ENCODE measurements at places on chromosomes 2 and 18.

GRCh38 chr2:38442643-38443541 lies 65.8 kb upstream of the ATL2 start:
- no peak for DNase-seq

GRCh38 chr2:15926252-15926651 lies 14.1 kb upstream of the MYCN start:
- DNase-seq, result no peak

- DNase-seq, result no peak
Observed at GRCh38 chr18:45266023-45266422, 349.3 kb upstream of the SLC14A2 start.

DNA sequence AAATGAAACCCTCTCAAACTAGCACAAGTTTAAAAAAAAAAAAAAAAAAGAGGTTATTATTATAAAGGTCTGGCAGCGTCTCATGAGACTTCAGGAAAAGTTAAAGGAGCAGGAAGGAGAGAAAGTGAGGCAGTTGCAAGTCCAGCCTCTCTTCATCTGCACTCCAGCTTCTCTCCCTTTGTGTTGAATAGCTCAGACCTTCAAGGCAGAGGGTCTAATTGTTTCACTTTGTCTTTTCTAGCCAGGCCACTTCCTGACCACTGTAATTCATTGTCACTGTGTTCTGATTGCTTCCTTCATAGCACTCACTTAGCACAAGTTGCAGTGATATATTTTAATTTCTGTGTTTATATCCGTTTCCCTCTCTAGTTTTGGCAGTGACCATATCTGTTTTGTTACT lies 99.9 kb downstream of the SPATS2L start:
- no peak for DNase-seq

DNA sequence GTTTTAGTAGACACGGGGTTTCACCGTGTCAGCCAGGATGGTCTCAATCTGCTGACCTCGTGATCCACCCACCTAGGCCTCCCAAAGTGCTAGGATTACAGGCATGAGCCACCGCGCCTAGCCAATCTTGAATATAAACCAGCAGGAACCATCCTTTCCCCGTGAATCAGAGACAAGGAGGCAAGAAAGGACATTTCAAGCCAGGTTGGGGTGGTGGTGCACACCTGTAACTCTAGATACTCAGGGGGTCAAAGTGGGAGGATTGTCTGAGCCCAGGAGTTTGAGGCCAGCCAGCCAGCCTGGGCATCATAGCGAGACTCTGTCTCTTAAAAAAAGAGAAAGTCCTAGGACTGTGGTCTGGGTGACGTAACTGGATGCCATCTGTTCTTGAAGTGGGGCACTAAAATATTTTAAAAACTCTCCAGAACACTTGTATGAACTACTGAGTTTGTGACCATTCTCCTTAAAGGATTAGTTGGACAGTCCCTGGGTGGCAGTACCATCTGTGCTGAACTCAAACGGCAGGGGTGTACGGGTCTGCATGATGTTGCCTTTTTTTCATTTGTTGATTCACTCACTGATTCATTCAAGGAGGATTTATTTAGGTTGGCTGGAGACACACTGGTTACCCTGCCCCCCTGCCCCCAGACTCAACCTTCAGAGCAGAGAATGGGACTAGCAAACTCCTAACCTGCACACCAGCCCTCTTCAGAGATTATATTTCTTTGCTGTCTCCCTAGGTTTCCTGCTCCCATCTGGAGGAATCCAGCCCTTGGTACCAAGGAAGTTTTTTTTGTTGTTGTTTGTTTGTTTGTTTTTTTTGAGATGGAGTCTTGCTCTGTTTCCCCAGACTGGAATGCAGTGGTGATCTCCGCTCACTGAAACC lies 2.9 kb upstream of the TLX2 start:
- no peak for DNase-seq

DNA sequence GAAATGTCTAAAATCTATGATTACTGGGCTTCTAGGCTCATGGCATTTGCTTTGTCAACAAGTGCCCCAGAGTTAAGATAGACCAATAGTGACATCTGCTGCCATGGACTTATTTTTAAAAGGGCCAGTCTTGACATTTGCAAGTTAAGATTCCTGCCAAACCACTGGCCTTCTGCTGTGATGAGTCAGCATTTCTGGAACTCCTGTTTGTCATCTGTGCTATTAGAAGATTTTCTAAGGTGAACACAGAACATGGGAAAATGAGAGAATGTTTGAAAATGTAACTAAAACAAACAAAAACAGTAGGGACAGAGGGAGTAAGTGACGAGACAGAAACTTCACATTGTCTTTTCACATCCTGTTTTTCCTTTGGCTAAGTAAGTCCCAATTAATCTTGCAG lies 93.7 kb upstream of the WDR75 start:
- no peak for DNase-seq
